ENCODE measurements at places on chromosomes 1 and 21.
A peak's percentile ranks its signal among the peaks of the same experiment; 100 is the strongest.

DNA sequence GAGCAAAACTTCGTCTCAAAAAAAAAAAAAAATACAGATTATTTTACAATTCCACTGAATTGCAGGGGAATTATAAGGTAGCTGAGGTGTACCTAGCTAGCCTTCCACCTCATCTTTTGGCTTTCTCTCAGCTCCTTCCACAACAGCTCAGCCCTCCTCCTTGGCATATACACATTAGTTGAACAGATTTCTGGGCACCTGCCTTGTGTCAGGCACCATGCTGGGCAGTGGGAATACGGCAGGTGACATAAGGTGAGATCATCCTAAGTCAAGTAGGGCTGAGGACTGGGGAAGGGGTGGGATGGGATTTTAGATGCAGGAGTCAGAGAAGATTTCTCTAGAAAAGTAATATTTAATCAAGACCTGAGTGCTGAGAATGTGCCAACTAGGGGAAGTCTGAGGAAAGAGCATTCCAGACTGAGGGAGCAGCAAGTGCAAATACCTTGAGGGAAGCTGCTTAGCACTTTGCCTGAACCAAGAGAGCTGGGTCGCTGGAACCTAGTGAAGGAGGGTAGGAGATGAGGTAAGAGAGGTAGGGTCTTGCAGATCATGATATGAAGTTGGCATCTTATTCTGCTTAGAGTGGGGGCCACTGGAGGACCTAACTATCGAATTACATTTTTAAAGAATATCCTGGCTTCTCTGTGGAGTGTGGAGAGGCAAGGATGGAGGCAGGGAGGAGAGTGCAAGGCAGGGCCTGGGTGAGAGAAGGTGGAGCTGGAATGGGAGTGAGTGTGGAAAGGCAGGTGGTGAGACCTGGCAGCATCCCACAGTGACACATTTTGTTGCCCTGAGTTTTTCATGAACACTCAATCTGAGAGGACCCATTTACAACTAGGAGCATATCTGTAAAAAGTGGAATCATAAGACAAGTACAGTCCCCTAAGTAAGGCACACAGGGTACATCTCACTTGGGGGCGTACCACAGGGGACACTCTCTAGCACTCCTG is 28.2 kb downstream of the LAMC2 start:
- DNase-seq, result no peak

GRCh38 chr1:212219679-212220463 is 65.3 kb upstream of the PPP2R5A start:
- no peak for DNase-seq

GRCh38 chr1:45488666-45489377 is 2.1 kb downstream of the TESK2 start:
- DNase-seq, result no peak

DNA sequence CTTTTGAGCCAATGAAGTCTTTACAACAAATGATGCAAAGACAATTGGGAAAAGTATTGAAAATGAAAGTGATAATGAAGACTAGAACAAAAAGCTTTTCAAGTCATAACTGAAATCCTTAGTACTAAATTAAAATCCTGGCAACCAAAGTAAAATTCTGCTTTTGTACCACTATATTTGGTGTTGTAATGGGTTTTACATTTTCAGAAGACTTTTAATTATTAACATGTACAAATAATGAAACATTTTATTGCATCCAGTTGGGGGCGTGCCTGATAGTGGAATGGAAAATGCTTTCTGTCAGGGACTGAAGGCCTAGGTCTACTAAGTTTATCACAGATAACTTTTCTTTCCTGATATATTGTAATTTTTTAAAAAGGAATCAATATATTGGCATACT is 89.4 kb downstream of the SDCCAG8 start:
- peak; percentile 3 for DNase-seq

- peak; percentile 18 for DNase-seq
Measured at GRCh38 chr1:240151136-240151735, 59.6 kb downstream of the FMN2 start.

DNA sequence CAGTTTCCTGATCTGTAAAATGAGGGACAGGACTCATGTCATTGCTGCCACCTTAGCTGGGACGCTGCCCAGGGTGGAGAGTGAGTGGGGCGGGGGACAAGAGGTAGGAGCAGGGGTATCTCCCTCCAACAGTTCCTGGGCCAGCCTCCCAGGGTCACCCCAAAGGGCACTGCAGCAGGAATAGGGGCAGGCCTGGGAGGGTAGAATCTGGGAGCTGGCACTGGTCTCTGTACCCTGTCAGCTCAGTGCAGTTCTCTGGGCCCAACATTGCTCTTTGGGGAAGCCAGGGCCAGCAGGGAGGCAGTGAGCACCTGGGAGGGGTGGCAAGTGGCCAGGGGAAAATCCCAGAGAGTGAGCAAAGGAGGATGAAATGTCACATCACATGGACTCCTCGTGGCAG is 55.8 kb downstream of the ELK4 start:
- no peak for DNase-seq

DNA sequence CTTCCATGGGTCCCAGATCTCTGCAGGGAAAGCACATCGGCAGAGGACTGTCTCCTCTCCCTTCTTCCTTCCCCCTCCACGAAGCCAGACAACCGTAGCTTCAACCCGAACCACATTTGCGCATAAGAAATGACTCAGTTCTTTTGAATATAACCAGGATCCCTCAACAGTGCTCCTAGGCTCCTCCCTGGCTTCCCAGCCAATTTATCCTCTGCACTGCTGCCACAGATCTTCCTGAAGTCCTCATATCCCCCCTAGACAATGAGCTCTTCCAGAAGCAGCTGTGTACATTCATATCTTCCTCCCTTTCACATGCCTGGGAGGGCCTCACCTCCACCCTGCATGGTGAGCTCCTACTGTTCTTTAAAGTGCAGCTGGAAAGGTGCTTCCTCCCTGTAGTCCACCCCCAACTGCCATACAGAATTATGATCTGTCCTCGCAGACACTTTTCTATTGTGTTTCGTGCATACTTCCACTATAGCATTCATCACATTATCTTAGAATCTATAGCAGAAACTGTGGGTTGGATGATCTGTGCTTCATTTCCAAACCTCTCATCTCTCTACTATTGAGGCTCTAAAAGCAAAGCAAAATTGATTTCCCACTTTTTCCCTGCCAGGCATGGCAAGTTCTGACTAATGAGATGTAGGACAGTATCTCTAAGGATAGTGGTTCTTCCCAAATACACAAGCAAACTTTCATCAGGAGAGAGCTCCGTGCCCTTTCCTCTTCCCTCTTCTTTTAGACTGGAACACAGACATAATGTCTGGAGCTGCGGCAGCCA is 179.3 kb upstream of the HMGB4 start:
- no peak for DNase-seq

GRCh38 chr21:33291686-33292085 is 25.5 kb downstream of the IL10RB start:
- DNase-seq, result no peak

GRCh38 chr1:18305182-18305795 is 175.4 kb upstream of the KLHDC7A start:
- no peak for DNase-seq

DNA sequence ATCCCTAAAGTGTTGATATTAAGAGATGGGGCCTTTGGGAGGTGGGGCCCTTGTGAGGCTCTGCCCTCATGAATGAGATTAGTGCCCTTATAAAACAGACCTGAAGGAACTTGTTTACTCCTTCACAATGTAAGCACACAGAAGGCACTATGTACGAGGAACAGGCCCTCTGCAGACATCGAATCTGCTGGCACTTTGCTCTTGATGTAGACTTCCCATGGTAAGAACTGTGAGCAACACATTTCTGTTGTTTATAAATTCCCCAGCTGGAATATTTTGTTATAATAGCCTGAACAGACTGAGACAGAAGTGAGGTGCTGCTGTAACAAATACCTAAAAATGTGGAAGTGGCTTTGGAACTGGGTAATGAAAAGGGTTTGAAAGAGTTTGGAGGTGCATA is 193.2 kb downstream of the TGFB2 start:
- DNase-seq, result no peak

Measured in common myeloid progenitor, CD34-positive (primary cell).